ENCODE measurements at places on chromosomes 7 and 10.

DNA sequence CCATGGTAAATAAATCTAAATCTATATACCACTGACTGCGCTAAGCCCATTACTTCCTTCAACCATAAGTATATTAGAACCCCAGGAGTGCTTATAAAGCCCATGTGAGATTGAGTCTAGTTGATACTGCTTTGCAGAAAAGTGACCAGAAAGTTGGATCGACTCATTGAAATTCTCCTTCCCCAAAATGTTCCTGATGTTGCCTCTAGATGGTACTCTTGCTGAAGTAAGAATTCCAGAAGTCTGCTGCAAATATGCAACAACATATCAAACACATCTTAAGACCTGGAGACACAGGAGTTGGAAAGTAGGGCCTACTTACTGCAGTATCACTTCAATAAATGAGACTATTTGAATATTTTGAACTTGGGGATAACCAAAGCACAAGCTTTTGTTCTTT is 550.8 kb downstream of the IPMK start:
- no peak for DNase-seq

DNA sequence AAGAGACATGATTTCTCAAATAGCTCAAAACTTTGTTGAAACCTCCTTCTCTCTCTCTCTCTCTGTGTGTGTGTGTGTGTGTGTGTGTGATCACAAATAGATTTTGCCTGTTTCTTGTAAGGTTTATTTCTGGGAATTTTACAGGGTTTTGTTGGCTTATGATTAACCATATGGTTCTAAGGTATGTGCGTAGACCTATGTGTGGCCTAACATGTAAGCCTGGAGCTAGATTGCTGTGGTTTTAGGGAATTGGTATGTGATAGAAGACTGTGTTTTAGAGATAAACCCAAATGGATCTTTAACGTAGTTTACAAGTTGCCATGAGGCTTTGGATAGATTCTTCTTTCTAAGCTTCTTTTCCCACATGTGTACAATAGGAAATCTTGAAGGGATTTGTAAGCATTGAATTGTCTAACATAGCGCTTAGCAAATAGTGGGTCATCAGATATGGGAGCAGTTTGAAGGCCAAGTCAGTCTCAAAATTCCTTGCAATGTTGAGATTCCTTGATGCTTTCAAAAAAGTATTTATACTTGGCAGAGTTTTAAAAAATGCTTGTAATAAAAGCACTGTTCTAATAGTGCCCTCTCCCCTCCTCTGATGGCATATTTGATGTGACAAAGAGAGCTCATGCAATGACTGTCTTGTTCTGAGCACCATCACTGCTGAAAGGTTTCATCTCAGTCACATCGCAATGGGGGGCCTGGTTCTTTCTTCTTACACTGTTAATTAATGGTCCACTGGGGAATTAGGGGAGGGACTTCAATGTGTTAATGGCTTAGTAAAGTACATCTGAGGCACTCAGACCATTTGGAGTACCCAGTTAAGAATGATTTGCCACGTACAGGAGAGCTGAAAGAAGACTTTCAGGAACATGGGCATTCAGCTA is 118.2 kb downstream of the SNX10 start:
- no peak for DNase-seq

DNA sequence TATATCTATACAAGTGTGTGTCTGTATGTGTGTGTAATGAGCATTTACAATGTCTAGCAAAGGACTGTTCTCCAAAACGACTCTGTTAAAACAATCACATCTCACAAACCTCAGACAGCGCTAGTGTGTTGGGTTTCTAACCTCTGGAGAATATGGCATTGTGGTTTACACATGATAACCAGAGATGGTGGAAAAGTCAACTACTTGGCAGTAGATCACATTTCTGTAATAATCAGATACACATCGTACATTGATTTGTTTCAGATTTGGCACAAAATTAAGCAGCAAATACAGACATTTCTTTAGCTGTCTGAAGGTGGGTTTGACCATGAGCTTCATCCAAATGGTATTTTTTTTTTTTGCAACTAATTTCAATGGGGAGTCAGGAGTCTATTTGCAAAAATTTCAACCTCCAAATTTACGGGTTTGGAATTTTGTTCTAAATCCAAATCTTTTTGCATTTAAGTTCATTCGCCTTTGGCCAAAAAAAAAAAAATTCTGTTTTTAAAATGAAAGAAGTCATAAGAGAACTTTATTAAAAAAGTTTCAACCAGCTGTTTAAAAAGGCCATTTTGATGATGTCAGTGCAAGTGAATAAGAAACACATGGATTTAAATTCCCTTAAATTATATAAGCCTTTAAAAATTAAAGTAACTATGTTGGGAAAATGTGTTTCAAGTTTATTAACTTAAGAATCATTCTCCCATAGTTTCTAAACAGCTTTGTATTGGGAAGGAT is 127.8 kb downstream of the TMEM26 start:
- DNase-seq, result no peak

DNA sequence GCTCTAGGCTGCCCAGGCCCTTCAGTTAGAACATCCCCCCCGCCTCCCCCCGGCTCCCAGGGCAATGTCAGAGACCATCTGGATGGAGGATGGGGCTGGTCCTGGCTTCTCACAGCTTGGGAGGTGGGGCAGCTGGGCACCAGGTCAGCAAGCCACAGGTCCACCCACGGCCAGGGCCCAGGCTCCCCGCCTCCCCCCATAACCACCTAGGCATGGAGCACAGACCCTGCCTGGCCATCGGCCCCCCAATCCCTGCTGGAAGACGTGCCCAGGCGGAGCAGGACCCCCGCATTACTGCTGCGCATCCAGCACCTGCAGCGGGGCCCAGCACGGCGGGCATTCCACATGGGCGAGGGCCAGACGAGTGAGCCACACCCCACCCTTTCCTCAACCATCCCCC is 169.6 kb downstream of the ELFN1 start:
- no peak for DNase-seq

DNA sequence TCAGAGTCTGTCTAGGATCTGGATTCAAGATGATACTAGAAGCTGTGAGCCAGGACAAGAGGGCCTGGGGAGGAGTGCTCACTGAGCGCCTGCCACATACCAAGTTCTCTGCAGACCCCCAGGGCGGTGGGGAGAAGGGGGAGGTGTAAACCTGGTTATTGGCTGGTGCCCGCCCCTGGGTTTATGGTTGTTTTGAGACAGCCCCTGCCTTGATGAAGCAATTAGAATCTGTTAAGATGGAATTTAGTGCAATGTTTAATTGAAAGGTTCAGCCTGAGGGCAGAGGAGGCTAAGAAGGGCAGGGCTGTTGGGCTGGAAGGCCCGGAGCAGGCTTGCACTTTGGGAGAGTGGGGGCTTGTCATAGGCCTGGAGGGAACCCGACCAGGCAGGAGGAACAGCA is 42.7 kb downstream of the PRF1 start:
- DNase-seq, result no peak

DNA sequence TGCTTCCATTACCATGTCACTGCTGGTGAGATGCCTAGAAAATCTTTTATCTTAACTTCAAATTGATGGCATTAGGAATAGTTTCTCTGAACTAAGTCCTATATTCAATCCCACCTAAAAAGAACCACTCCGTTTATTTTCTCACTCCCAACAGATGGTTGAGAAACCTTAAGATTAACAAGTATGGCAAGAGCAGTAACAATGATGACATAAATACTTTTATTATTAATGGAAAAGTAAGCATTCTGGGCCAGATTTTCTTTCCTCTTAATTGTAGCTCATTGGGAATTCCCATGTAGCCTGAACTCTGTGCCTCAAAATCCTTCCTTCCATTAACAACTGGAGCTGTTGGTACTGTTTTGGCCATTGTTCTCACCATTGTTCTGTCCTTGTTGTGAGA is 21.1 kb upstream of the FAM13C start:
- no peak for DNase-seq

DNA sequence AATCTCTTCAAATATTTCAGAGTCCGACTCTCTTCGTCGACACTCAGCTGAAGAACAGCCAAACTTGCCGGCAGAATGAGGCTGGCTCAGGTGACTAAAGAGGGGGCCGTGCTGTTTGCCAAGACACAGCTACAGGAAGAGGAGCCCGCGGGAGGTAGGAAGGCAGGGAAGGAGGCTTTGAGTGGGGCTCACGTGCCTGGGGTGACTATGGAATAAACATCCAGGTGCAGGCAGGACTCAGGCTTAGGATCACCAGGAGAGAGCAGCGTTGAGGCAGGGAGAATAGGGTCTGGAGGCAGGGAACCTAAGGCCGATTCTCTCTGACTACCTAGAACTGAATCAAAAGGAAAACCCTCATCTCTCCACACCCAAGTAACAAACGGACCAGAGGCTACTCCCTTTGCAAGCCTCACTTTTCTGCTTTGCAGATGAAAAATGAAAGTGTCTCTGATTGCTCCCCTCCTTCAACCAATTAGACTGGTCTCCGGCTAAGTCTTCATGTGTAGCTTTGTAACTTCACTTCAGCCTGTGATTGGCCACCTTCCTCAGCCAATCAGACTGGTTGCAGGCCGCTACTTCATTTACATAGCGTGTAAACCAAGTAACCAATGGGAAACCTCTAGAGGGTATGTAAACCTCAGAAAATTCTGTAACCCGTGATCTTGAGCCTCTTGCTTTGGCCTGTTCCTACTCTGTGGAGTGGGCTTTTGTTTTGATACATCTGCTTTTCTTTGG is 19.7 kb upstream of the BNIP3 start:
- DNase-seq, result no peak

DNA sequence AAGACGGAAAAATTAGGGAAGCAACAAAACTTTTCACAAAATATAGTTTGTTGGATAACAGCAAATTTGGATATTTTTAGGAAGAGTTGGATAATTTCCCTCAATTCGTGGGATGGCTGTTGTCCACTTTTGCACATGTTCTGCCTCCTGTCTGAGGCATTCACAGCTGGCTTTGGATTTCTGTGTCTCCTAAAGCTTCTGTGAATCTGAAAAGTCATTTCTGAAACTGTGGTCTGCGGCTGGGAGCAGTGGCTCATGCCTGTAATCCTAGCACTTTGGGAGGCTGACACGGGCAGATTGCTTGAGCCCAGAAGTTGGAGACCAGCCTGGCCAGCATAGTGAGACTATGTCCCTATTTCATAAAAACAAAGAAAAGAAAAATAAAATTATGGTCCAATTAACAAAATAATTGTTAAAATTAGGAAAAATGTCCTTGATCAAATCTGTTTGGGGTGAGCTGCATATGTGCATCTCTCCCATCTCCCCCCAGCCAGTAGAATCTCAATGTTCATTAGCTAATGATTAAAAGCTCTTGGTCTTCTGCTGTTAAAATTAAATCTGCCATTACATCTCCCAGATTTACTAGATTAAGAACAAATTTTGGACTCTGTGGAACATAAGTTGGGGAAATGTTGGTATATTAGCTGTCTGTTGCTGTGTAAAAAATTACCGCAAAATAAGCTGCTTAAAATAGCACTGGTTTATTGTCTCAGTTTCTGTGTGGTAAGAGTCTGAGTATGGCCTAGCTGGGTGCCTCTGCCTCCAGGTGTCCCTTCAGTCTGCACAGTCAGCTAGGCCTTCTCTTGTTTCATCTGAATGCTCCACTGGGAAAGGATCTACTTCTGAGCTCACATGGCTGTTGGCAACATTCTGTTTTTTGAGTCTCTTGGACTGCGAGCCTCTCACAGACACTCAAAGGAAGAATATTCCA is 332.0 kb upstream of the FZD1 start:
- no peak for DNase-seq

GRCh38 chr7:74092964-74093471 is 9.4 kb downstream of the LIMK1 start:
- DNase-seq, result no peak

- no peak for DNase-seq
Measured at GRCh38 chr10:42932735-42933447, 144.0 kb upstream of the RET start.

- no peak for DNase-seq
Measured at GRCh38 chr7:107025449-107026103, 18.9 kb upstream of the PRKAR2B start.

- no peak for DNase-seq
Measured at GRCh38 chr10:131178521-131179331, 132.8 kb downstream of the TCERG1L start.

- peak; percentile 84 for DNase-seq
Measured at GRCh38 chr10:130222381-130222780, 86.2 kb downstream of the GLRX3 start.

- no peak for DNase-seq
Measured at GRCh38 chr7:133619491-133619890, 366.6 kb downstream of the EXOC4 start.

DNA sequence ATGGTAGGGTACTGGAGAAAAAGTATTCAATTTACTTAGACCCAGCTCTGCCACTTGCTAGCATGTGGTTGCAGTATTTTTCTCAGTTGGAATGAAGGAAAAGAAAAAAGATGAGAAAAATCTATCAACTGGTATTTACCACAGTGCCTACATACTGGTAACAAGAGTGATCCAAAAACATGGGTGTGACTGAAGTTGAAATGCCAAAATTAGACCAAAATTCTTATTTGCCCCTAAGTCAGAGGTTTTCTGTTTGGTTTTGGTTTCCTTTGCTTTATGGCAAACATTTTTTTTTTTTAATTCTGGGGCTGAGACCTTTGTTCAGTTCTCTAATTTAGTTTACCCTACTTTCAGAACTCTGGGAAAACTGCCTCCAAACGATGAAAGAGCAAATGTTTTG is 12.3 kb downstream of the HYCC1 start:
- no peak for DNase-seq

DNA sequence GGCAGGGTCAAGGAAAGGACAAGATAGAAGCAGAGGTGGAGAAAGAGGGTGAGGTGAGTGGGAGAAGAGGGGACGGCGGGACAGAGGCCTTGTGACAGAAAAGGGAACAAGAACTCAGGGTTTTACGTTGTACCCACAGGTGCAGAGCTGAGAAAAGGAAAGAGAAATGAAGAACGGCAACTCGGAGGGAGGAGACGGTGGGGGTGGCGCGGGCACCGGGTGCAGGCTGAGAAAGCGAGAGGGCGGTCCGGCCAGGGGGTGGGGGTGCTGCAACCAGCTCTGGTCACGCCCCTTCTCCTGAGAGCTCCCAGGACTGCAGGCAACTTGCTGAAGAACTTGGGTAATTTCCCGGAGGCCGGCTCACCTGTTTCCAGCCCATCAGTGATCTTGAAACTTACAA is 65.3 kb downstream of the CARD11 start:
- DNase-seq, result no peak

GRCh38 chr10:114680543-114681117 is 22.6 kb upstream of the ABLIM1 start:
- DNase-seq, result no peak

DNA sequence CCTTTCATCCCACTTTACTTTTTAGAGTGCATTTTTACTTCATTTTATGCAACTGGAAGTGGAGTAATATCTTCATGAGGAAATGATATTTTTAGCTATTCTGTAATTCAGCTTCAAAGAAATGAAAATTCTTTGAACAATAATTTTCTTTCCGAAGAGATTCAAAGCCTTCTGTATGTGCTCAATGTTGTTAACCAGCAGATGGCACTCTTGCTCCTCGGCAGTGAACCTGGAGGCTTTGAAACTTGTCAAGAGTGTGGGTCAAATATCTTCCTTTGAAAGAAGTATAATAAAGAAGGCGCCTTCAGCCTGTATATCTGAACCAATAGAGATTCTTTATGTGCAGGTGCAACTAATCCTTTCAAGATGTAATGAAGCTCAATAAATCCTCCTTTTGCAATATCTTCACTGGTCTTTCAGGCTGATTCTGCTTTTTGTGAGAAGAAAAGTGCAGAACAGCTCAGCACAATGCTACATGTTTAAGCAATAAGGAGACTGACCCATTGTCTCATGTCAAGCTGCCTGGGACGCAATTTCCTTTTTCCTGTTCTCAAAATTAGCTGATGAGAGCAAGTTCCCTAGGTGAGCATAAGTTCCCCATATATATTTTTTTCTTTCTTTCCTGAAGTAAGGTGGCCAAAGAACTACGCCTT is 258.4 kb downstream of the SEMA3A start:
- no peak for DNase-seq

Data from vagina (tissue), 2 donors.